ENCODE measurements at places on chromosomes 1 and 21.
A peak's percentile ranks its signal among the peaks of the same experiment; 100 is the strongest.

DNA sequence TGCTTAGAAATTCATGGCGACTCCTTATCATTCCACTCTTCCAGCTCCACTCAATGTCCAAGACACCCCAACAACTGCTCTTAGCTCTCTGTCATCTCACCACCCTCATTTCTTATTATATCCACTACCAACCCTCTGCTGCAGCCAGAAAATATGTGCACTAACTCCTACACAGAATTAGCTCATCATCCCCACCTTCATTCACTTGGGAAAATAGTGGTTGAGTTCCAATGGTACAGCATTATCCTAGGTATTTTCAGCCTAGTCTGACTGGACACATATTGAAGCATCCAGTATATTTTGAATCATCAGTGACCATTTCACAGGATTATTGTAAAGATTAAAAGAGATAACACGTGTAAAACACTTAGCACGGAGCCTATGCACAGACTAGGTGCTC lies 16.7 kb upstream of the VSIG8 start:
- no peak for DNase-seq

DNA sequence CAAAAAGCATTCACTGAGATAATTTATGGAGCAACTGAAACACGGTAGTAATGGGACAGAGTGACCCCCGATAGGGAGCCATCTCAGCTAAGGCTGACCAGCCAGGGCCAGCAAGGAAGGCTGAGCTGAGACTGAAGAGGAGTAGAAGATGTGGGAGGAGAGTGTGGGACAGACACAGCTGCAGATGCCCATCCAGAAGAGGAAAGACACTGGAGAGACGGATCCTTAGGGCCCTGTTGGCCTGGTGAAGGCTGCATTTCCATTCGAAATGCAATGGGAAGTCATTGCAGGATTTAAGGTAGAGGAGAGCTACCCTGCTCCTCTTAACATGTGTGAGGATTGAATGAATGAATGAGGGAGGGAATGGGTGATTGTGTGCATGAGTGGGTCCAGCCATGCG lies 44.0 kb upstream of the LRP8 start:
- DNase-seq: no peak

GRCh38 chr1:14606632-14607031 lies 8.1 kb downstream of the KAZN start:
- DNase-seq: no peak

- no peak for DNase-seq
Observed at GRCh38 chr1:83959824-83960498, 39.0 kb downstream of the TTLL7 start.

DNA sequence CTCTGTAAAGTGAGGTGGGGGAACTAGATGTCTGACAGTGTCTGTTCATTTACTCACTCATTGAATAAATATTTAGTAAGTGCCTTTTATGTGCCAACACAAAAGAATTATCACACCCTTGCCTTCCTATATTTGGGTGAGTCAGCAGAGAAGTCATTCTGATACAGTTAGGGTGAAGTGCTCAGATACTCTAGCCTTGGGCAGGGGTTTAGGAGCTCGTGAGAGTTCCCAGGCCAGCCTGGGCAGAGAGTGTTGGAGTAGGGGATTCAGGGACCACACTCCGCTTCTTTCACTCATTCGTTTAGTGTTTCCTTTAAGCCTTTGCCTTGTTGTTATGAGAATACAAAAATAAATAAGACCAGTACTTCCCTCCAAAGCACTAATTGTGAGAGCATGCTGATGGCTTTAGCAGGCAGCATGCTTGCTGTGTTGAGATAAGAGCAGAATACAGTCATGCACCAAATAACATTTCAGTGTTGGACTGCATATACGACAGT lies 83.9 kb downstream of the DYRK1A start:
- DNase-seq: no peak

DNA sequence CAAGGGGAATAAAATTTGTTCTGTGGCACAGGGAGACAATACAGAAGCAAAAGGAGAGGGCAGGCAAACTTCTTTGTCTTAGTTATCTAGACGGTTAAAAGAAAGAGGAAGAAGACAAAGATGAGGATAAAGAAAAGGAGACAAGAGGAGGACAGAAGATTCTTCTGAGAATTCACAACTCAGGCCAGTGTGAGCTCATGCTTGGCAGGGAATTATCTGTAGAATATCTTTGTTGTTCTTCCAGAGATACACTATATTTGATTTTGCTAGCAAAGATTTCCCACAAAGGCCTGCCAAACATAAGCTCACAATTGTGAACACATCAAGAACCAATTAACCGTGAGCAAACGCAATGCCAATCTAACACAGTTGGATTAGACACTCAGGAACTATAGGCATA lies 21.4 kb downstream of the SLC16A1 start:
- DNase-seq: no peak

- peak; percentile 52 for DNase-seq
Observed at GRCh38 chr1:36650200-36651065, 167.7 kb upstream of the CSF3R start.

Data from stimulated activated CD8-positive, alpha-beta memory T cell treated with anti-CD3 and anti-CD28 coated beads, Interleukin-4, amount 100 ng/mL, for 24 hours (primary cell).